Activated T-helper 9 cell treated with anti-CD3 and anti-CD28 coated beads, Interleukin-2, amount 50 U/mL, for 16 hours (primary cell): ENCODE measurements at places on chromosomes 12 and 14.
A peak's percentile ranks its signal among the peaks of the same experiment; 100 is the strongest.

DNA sequence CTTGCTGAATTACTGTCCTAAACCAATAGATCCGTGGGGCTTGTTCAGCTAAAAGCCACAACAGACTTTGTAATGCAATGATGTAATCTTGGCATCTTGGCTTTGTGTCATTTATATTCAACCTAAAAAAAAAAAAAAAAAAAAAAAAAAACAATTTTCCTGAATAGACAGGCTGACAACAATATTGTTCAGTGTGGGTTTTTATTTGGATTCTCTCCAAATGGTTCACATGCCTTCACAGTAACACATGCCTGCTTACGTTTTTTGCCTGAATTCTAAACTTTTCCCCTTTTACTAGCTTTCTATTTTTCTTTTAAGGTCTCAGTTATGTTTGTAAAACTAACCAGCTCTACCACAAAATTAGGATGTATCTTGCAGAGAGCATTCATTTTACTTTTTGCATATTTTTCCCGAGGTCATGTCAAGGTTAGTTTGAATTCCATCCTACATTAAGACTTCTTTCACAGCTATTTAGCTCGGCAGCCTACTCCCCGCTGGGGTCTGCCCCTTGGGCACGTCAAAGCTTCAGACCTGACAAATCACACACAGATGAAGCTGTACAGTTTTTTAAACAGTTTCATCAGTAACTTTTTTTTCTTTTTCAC lies 213.7 kb upstream of the NPAS3 start:
- DNase-seq: no peak

- DNase-seq: no peak
Measured at GRCh38 chr12:52579468-52580465, 6.1 kb upstream of the KRT74 start.

DNA sequence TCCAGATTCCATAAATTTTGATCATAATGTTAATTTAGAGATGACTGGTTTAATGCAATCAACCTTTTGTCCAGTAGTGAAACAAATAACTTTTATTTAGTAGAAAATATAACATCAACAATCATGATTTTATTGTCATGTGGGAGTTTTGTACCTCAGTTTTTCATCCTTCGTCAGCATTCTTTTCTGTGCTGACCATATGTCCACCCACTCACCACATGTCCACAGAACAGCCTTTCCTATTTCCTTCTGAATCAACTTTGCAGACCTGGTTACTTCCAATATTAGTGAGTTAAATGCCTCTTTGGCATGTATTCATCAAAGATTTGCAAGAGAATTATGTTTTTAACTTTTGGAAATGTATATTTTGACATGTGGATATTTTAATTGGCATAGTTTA lies 36.8 kb upstream of the CNTN1 start:
- DNase-seq: no peak

DNA sequence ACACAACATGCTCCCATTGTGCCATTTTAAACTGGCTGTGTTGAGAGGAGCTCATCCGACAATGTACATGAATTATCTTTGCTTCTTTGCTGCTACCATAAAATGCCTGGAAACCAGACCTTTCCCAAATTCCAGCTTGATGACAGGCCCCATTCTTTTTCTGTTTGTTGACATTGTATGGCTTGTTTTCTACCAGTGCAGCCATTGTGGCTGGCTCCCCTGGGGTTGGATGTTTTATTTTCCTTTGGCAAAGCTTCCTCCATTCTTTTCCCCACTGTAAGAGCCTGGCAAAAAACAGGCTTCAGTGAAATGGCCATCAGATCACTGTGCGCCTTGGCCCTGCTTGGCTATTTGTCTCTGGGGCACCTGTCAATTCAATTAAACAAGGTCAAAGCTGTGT lies 532.5 kb downstream of the VRK1 start:
- no peak for DNase-seq

DNA sequence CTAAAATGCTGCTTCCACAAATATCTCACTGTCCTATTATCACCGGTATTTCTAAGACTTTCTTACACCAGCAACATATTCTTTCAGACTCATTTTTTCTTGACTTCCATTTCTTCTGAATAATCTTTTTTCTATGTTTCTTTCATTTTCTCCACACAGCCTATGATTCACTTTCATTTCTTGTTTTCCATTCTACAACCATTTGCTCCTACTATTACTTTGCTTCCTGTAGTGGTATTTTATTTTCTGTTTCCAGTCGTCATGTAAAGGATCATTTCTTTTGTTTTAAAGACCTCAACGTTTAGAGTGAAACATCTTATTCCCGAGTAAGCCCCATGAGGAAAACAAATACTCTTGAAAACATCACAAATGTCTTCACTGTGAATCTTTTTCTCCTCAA lies 182.2 kb upstream of the MDGA2 start:
- no peak for DNase-seq

GRCh38 chr12:10169104-10169503 lies 2.8 kb downstream of the OLR1 start:
- no peak for DNase-seq

DNA sequence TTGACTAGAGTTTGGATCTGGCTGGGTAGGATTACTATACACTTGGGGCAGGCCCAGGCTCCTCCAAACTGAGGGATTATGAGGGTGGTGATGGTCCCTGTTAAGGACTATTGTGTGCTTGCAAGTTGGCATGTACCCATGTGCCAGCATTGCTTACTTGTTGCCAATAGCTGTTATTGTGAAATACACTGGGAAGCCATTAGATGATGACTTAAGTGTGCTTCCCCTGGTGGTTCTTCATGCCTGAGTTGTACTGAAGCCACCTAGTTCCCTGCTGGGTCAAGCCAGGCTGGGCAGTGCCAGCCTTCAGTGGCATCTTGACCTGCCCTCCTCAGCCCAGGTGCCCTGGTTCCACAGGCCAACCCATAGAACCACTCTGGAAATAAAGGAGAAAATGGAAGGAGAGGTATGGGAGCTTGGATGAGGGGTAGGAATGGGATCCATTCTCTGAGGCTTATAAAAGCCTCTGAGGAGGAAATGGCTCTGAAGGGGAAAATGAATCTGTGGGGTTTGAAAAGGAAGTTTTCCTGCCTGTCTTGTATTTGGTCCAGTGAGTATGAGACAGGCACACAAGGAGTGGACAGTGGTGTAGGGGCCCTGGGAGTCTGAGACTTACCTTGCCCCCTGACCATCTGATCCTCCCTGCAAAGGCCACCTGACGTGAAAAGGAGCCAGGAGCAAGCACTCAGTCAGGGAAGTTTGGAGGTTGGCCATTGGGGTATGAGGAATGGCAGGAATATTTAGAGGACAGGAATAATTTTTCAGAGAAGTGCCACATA lies 724 bp downstream of the LTB4R start:
- no peak for DNase-seq

- DNase-seq: no peak
Measured at GRCh38 chr14:29205658-29206057, 439.1 kb downstream of the FOXG1 start.

DNA sequence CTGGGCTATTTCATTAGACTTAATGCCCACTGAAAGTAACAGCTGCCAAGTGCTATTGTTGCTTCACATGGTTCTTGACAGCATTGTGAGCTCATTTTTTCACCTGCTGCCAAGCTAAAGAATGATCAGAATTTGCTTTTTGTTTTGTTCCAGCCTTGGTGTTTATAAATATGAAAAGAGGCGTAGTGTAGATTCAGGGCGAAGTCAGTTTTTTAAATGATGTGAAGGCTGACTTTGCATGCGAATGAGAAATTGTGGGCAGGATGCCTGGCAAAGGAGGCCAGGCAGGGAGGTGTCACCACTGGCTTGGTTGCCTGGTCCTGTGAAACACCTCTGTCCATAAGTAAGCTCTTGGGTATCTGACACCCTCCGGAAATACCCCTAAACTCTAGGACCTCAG lies 93.3 kb upstream of the NAP1L1 start:
- no peak for DNase-seq

DNA sequence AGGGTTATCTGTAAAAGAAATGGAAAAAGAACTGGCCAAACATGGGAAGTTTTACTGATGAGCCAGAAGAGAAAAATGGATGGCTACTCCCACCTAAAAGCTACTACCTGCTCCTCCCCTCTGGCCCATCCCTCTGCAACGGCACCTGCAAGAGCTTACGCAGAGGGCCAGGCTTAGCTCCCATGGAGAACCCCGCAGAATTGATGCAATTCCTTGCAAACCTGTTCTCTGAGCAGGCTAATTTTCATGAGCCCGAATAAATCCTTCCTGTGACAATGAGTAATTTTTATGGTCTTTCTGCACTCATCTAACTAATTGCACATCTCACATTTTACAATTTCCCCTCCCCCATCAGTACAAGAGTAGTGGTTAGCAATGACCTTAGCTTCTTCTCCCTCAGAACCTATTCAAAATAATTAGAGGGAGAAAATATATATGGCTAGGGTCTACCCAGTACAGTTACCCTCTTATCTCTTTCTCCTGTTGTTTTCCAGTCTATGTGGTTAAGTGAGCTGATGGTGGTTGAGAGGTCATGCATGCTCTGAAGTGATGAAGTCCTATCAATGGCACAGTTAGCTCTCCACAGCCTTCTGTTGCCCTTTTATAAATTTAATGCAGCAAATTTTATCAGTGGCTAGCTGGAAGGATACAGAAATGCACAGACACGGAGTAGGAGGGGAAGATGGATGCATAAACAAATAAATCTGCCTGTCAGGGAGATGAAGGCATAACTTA lies 67.7 kb upstream of the NTF3 start:
- no peak for DNase-seq

DNA sequence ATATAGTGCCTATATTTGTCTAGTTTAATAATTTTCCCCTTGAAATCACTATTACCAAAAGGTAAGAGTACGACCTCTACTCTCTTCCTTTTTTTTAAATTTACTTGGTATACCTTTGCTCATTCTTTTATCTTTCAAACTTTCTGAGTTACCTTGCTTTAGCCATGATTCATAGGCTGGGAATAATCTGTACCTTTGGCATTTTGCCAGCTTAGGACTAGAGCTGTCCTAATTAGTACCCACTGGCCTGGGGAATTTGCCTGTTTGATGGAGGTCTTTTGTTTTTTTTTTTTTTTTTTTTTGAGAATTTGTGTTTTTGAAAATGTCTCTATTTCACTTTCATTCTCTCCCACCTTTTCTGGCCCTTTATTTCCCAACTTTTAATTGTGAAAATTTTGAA lies 8.7 kb upstream of the SLC4A8 start:
- DNase-seq: no peak

GRCh38 chr14:21077672-21078071 lies 7.6 kb downstream of the ARHGEF40 start:
- DNase-seq: no peak

DNA sequence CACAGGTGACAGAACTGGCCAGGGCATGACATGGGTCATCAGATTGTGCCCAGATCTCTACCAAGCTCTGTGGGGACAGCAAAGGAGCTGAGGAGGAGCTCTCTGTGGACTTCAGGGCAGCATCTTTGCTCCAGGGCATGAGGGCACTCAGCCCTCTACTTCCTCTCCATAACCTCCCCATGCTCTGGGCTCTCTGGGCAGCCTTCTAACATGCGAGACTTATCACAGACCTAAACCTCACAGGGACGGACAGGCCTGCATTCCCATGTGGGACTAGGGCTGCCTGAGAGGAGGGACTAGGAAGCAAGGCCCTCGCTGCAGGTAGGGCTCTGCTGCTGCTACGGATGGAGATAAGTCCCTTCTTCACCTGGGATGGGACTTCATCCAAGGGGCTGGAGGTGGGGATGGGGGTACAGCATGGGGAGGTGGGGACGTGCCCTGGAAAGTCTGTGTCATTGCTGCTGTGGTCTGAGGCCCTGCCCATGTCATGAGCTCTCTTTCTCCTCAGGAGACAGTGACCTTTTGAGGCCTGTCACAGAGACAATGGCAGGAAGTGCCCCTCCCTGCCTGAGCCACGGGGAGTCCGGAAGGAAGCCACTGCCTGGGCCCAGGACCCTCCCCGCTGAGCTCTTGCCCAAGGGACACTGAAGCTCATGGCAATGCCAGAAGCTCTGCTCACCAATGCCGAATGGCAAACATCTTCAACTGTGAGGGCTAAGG lies 44.1 kb downstream of the PITPNM2 start:
- DNase-seq: peak; percentile 13

- no peak for DNase-seq
Measured at GRCh38 chr14:36647824-36648753, 13.6 kb upstream of the PAX9 start.

DNA sequence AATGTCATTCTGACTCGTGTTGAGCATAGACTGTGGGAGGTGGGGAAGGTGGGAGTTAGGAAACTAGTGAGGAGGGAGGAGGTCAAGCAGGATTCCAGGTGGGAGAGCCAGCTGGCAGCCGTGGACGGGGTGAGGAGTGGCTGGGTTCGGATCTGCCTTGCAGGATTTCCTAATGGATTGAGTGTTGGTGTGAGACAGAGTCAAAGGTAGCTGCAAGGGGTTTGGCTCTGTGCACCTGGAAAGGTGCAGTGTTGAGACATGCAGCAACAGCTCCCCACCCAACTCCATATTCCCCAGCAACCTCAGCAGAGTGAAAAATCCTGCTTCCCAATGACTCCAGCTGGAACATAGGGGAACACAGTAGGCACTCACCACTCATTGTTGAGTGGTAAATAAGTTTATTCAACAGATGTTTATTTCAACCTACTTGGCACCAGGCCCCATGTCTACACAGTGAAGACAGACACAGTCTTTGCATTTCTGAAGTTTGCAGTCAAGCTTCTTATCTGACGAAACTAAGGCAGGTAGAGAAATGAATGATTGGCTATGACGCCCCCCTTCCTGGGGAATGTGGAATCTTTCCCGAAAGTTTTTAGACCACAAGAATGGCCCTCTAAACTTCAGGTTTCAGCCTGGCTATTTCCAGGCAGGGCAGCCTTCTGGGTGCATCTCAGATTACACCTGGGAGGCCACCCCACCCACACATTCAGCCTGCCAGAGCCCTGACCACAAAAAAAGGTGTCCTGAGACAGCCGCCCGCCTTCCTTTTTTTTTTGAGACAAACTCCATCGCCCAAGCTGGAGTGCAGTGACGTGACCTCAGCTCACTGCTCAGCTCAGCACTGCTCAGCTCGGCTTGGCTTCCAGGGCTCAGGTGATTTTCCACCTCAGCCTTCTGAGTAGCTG lies 37.9 kb upstream of the PLEKHG6 start:
- no peak for DNase-seq

GRCh38 chr14:73369428-73369827 lies 88.9 kb downstream of the NUMB start:
- DNase-seq: no peak

DNA sequence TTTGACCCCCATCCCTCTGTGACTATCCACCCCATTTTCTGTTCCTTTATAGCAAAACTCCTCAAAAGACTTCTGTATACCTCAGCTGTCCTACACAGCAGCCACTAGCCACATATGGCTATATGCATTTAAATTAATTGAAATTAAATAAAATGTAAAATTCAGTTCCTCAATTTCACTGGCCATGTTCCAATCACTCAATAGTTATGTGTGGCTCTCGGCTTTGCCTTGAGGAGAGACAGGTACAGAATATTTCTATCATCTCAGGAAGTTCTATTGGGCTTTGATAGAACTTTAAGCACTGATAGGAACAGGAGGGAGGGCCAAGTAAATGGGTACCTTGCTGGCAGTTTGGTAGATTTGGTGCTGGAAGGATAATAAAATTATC lies 280.3 kb upstream of the AMIGO2 start:
- DNase-seq: no peak

GRCh38 chr14:69535230-69535848 lies 39.3 kb downstream of the CCDC177 start:
- DNase-seq: no peak
